ENCODE measurements at places on chromosomes 3 and 15. TPM values are rescaled to one million over a fixed set of nuclear protein-coding genes. Genes with fewer than 3 reads are reported as not detected.

ZMYND10 gene
- total RNA-seq, result 1.1 TPM

ANKUB1 gene
- not detected for total RNA-seq

NR1I2 gene
- total RNA-seq, result not detected

SEMA7A gene
- total RNA-seq, result 2.9 TPM

GOLGA6L9 gene
- 3.0 TPM for total RNA-seq

DUOX2 gene
- total RNA-seq, result 0.04 TPM

TMEM207 gene
- not detected for total RNA-seq

ANKRD34C gene
- not detected for total RNA-seq

SLC51A gene
- total RNA-seq, result not detected

ZNF385D gene
- not detected for total RNA-seq

DNASE1L3 gene
- not detected for total RNA-seq

ASB14 gene
- not detected for total RNA-seq

MYO5C gene
- total RNA-seq, result 5.5 TPM

BSN gene
- 0.09 TPM for total RNA-seq

TTC21A gene
- 1.5 TPM for total RNA-seq

ECE2 gene
- total RNA-seq, result not detected

TMEM212 gene
- not detected for total RNA-seq

FBXL2 gene
- 5.4 TPM for total RNA-seq

ZPLD1 gene
- 0.08 TPM for total RNA-seq

CHRNA7 gene
- 4.1 TPM for total RNA-seq

FANCD2 gene
- total RNA-seq, result 25.0 TPM

TMCO5A gene
- not detected for total RNA-seq

EFHB gene
- 0.63 TPM for total RNA-seq

ETV5 gene
- 27.0 TPM for total RNA-seq

DAPK2 gene
- 3.8 TPM for total RNA-seq

GPR156 gene
- 0.47 TPM for total RNA-seq

MRAS gene
- total RNA-seq, result 12.2 TPM

ACAN gene
- total RNA-seq, result 0.16 TPM

DLEC1 gene
- total RNA-seq, result not detected

ATP13A3 gene
- 19.4 TPM for total RNA-seq

HEG1 gene
- total RNA-seq, result 6.2 TPM

Measured in A549 treated with RU486 at 1 μM for 4 hours (cell line).